ENCODE measurements at places on chromosomes 4 and X. TPM values are rescaled to one million over a fixed set of nuclear protein-coding genes. Genes with fewer than 3 reads are reported as not detected.
A peak's percentile ranks its signal among the peaks of the same experiment; 100 is the strongest.

Gene NOX1
- total RNA-seq = not detected

Gene IGSF1
- not detected for total RNA-seq

Gene GDPD2
- not detected for total RNA-seq

Gene RASL11B
- 2.6 TPM for total RNA-seq

Gene MAGEB2
- not detected for total RNA-seq

Gene TMPRSS11E
- not detected for total RNA-seq

Gene ZC4H2
- 8.3 TPM for total RNA-seq

DNA sequence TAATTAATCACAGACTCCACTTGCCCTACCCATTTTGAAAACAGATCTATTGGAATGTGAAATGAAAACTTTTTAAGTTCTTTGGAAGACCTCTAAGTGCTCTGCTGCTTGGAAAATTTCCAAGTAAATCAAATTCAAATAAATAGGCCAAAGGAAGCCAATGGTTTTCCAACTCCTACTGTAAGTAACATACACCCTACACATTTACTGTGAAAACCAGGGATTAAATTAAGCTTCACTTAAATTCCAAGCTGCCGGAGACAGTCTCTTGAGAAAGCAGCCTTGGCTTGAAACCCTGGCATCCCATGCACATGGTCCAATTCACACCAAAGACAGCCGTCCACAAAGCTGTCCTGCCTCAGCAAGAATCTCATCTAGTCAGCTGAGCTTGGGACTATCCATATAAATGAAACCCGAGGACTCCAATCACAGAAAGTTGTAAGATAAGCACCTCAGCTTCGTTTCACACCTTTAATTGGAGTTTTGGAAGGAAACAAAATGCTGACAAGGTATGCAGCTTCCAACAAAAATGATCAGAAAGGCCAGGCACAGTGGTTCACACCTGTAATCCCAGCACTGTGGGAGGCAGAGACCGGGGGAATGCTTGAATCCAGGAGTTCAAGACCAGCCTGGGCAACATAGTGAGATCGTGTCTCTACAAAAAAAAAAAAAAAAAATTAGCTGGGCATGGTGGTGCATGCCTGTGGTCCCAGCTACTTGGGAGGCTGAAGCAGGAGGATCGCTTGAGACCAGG is 88.6 kb downstream of the APBB2 start:
- H3K36me3 ChIP-seq = peaks cover 34% of the 10 kb centered on the region
- no peak for DNase-seq
- peak overlapping the region; percentile 92 for H3K27ac ChIP-seq
- H3K4me1 ChIP-seq = peaks cover 74% of the 10 kb centered on the region

- no peaks in the 10 kb centered on the region for H3K4me1 ChIP-seq
- no peak for DNase-seq
- H3K27ac ChIP-seq = no peak overlapping the region
- H3K4me3 ChIP-seq = no peak overlapping the region
- H3K27me3 ChIP-seq = no peaks in the 10 kb centered on the region
- peaks cover 38% of the 10 kb centered on the region for H3K36me3 ChIP-seq
Observed at GRCh38 chrX:10142041-10142599, 14.7 kb upstream of the CLCN4 start.

- peaks cover 23% of the 10 kb centered on the region for H3K4me1 ChIP-seq
- H3K36me3 ChIP-seq = peaks cover 19% of the 10 kb centered on the region
- peak overlapping the region; percentile 80 for H3K27ac ChIP-seq
- H3K27me3 ChIP-seq = no peaks in the 10 kb centered on the region
- H3K4me3 ChIP-seq = peak overlapping the region; percentile 84
Observed at GRCh38 chr4:108651014-108651791, 804 bp downstream of the OSTC start.

DNA sequence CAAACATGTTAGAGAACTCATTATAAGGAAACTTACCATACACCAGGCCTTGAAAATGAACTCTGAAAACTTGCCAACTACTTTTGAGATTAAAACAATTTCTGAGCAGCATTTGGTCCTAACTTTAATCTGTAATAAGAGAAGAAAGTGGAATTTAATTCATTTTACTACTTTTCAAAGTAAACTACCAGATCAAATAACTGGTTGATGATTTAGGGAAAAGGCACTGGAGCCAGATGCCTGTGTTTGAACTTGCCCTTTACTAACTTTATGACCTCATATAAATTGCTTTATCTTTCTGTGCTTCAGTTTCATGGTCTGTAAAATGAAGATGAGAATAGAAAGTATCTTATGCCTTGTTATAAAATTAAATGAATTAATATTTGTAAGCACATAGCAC is 159.9 kb upstream of the PCDH18 start:
- H3K27ac ChIP-seq = no peak overlapping the region
- no peaks in the 10 kb centered on the region for H3K27me3 ChIP-seq
- no peaks in the 10 kb centered on the region for H3K36me3 ChIP-seq
- H3K4me1 ChIP-seq = peaks cover 12% of the 10 kb centered on the region

- peaks cover 4% of the 10 kb centered on the region for H3K36me3 ChIP-seq
- peak overlapping the region; percentile 24 for H3K4me3 ChIP-seq
- peak; percentile 95 for DNase-seq
- H3K4me1 ChIP-seq = peaks cover 9% of the 10 kb centered on the region
- H3K27me3 ChIP-seq = peaks cover 32% of the 10 kb centered on the region
Observed at GRCh38 chr4:7630568-7631287, 196.0 kb upstream of the PSAPL1 start.

DNA sequence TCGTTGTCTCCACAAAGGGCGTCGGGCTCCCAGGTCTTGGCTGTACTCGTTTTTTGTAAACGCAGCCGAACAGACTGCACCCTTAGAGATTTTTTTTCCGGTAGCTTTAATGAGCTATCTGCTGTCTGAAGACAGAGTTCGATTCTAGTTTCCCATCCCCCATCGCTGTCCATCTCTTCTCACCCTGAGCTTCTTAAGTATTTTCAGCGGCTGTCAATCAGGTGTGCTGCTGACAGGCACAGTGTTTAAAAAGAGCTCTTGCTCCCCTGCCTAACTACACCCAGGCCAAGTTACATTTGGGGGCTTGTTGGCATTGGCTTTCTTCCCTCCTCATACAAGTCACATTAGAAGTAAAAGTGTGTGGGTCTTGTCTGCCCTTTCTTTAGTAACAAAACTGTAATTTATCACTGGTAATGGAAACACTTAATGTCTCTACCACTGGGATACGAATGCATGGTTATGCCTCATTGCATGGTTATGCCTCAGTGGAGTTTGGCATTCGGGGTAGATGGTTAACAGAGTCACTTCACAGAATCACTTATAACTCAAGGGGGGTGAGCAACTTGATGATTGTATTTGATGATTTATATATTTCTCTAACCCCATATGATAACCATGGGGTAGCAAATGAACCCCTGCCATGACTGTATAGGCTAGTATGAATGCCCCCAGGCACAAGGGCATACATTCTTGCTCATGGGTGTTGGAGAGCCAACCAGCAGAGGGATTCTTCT is 1.4 kb upstream of the ARHGAP6 start:
- no peak for DNase-seq
- no peak overlapping the region for H3K27ac ChIP-seq
- H3K27me3 ChIP-seq = peaks cover 79% of the 10 kb centered on the region

DNA sequence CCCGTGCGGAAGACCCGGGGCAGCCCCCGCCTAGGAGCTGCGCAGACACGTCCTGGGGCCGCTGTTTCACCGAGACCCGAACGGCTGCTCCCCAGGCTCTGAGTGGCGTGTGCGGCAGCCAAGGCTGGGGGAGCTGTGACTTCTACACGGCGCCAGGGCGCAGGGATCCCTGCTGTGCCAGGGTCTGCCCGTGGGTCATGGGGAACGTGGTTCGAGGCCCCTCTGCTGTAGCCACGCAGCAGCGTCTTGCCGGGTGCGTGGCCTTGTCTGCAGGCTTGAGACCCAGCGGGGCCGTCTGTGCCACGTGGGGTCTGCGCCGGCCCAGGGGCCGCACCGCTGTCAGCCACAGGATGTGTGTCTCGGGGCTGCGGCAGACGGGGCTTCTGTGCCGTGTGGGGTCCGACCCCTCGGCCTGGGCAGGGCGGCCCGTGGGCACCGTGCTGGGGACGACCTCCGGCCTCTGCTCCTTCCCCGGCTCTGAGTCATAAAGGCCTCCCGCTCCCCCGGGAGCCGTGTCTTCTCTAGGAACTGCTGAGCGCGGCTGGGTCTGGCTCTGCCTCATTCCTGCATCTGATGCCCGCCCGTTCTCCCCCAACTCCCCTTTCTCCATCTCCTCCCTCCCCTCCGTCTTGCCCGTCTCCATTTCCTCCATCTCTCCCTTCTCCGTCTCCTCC is 12.7 kb upstream of the GTPBP6 start:
- H3K36me3 ChIP-seq = peaks cover under 1% of the 10 kb centered on the region
- no peak for DNase-seq
- H3K4me1 ChIP-seq = no peaks in the 10 kb centered on the region
- no peak overlapping the region for H3K27ac ChIP-seq
- H3K27me3 ChIP-seq = no peaks in the 10 kb centered on the region

DNA sequence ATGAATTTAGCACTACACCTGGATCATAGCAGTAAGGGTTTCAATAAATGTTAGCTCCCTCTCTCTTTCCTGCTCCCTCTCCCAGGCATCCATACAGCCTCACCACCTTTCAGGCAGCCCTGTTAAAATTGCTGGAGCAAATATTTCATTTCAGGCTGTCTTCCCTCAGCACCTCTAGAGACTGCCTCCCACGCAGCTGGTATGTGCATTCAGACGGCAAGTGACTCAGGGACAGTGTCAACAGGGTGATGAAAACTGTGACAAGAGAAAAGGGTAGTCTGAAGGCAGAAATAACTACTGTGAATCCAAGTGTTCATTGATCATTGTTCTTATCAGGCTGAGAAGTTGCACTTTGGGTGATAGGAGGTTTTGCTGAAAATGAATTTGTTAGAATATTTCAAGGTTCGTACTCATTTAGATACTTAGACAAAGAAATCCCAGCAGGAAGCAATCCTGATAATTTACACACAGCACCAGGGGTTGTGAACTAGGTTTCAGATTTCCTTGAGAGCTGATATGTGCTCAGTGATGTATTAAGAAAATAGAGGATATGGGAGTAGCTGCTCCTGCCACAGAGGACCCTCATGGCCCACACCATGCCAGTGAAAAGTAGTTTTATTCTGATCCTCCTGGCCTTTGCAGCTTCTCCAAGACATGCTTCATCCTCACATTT is 424.2 kb downstream of the FGF13 start:
- no peaks in the 10 kb centered on the region for H3K36me3 ChIP-seq
- no peak overlapping the region for H3K4me3 ChIP-seq
- no peaks in the 10 kb centered on the region for H3K27me3 ChIP-seq

GRCh38 chr4:108097990-108098553 is 70.7 kb downstream of the LEF1 start:
- H3K36me3 ChIP-seq = no peaks in the 10 kb centered on the region
- no peaks in the 10 kb centered on the region for H3K4me1 ChIP-seq
- DNase-seq = no peak
- no peak overlapping the region for H3K27ac ChIP-seq
- H3K4me3 ChIP-seq = no peak overlapping the region

DNA sequence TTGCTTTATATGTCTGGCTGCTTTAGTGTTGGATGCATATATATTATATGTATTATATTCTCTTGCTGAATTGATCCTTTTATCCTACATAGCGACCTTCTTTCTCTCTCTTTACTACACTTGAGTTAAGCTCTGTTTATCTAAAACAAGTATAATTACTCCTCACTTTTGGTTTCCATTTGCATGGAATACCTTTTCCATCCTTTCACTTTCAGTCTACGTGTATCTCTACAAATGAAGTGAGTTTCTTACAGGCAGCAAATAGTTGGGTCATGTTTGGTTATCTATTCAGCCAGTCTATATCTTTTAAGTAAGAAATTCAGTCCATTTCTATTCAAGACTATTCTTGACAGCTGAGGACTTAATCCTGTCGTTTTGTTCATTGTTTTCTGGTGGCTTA is 167.5 kb upstream of the USP38 start:
- DNase-seq = no peak
- H3K27ac ChIP-seq = no peak overlapping the region
- H3K36me3 ChIP-seq = no peaks in the 10 kb centered on the region
- peaks cover 12% of the 10 kb centered on the region for H3K4me1 ChIP-seq

DNA sequence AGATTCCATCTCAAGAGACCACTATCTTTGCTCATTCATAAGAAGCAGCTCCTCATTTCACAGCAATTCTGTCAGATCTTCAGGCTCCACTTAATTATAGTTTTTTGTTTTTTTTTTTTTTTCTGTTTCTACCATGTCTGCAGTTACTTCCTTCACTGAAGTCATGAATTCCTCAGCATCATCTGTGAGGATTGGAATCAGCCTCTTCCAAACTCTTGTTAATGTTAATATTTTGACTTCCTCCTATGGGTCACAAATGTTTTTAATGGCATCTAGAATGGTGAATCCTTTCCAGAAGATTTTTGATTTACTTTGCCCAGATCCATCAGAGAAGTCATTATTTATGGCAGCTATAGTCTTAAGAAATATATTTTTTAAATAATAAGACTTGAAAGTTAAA is 53.1 kb downstream of the BMP2K start:
- no peak for DNase-seq
- no peak overlapping the region for H3K4me3 ChIP-seq
- H3K27ac ChIP-seq = no peak overlapping the region
- peaks cover 6% of the 10 kb centered on the region for H3K4me1 ChIP-seq

DNA sequence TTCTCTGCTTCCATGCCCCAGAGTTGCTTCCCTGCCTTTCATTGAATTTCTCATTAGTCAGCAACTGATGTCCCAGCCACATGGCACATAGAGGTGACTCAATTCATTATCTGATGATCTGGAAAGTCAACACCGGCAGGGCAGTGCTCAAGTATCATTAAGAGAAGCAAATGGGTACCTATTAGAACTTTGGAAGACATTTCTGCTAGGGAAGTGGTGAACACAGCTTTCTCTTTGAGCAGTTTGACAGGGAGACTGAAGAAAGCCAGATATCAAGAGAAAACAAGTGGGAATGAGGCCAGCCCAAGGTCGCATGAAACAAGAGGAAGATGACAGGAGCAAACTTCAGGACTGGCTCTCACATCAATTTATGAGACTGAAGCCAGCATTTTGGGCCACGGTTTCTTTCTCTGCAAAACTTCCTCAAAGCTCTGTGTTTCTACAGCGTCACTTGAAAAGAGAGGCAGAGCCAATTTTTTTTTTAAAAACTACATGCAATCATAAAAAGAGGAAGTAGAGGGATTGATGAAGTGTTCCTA is 108.3 kb upstream of the RPS6KA3 start:
- no peaks in the 10 kb centered on the region for H3K36me3 ChIP-seq
- no peak overlapping the region for H3K4me3 ChIP-seq

DNA sequence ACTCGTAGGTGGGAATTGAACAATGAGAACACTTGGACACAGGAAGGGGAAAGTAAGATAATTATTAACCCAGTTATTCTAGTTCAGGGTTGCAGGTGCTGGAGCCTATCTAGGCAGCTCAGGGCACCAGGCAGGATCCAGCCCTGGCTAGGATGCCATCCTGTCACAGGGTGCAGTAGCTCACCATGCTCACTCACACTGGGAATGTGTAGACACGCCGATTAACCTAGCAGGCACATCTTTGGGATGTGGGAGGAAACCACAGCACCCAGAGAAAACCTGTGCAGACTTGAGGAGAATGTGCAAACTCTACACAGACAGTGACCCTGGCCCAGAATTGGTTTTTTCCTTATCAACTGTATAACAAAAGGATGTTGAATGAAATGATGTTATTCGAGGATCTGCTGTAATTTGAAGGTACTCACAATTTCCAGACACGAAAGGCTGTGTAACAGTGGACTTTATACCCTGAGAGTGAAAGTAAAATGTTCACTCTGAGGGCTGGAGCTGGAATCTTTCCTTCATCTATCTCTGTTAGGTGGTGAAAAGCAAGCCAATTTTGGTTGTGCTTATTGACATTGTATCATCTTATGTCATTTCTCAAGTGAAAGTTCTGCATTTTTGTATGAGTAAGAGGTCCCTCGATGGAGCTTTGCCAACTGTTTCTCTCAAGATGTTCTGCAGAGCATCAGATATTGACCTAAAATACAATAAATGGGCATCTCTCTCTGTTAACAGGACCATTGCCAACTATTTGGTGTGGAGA is 78.8 kb downstream of the PHEX start:
- DNase-seq = no peak
- no peaks in the 10 kb centered on the region for H3K36me3 ChIP-seq
- peaks cover 10% of the 10 kb centered on the region for H3K27me3 ChIP-seq
- no peak overlapping the region for H3K4me3 ChIP-seq
- H3K4me1 ChIP-seq = no peaks in the 10 kb centered on the region
